ENCODE measurements at places on chromosomes 3 and 15. TPM values are rescaled to one million over a fixed set of nuclear protein-coding genes. Genes with fewer than 3 reads are reported as not detected.

Gene CCRL2
- 0.29 TPM for total RNA-seq

DNA sequence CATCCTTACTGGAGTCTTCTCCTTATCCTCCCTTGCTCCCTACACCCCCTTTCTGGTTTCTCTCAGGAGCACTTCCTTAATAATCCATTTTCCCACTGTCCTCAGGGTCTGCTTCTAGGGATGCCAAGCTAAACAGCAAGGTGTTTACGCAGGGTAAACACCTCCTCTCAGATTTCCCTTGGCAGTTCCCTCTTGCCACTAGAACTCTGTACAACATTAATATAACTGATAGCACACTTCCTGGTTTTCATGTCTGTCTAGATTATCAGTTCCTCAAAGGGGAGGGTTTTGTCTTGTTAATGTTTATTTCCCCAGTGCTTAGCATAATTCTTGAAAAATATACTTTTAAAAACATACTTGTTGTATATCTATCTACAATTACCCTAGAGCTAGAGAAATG, 118.0 kb upstream of the SLC24A5 start:
- no peak for DNase-seq

DNA sequence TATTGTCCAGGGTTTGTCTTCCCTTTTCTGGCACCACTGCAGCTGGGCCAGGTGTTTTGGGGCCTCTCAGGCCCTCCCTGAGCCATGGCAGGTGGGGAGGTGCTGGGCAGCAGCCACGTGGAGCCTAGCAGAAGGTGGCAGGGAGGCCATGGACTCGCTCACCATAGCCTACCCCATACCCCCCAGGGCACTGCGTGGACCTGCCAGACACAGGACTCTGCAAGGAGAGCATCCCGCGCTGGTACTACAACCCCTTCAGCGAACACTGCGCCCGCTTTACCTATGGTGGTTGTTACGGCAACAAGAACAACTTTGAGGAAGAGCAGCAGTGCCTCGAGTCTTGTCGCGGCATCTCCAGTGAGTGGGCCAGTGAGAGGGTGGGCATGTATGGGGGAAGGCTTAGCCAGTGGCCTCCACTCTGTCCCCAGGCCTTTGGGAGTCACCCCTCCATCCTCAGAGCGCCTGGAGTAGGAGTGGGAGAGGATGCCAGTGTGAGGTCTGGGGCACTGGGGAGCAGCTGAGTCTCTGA, 11.9 kb downstream of the SPINT1 start:
- DNase-seq, result no peak

GRCh38 chr3:46677411-46677726, 16.1 kb downstream of the ALS2CL start:
- no peak for DNase-seq

GRCh38 chr3:138673641-138674530, 65.3 kb downstream of the FAIM start:
- peak; percentile 28 for DNase-seq

DNA sequence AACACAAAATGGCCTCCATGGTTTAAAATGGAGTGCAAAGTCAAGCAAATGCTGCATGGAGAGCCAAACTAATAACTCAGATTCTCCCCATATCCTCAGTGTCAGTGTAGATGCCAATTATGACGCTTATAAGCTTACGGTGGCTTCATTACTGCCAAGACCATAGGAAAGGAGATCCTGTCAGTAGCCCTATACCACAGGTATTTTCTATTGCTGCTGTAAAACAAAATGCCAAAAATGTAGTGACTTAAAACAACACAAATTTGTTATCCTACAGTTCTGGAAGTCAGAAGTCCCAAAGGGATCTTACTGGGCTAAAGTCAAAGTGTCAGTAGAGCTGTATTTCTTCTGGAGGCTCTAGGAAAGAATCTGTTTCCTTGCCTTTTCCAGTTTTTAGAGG, 149.8 kb upstream of the GBE1 start:
- DNase-seq, result no peak
